Inflammatory macrophage treated with lipopolysaccharide for 4 hours (primary cell): ENCODE measurements at places on chromosomes 6 and 20.

DNA sequence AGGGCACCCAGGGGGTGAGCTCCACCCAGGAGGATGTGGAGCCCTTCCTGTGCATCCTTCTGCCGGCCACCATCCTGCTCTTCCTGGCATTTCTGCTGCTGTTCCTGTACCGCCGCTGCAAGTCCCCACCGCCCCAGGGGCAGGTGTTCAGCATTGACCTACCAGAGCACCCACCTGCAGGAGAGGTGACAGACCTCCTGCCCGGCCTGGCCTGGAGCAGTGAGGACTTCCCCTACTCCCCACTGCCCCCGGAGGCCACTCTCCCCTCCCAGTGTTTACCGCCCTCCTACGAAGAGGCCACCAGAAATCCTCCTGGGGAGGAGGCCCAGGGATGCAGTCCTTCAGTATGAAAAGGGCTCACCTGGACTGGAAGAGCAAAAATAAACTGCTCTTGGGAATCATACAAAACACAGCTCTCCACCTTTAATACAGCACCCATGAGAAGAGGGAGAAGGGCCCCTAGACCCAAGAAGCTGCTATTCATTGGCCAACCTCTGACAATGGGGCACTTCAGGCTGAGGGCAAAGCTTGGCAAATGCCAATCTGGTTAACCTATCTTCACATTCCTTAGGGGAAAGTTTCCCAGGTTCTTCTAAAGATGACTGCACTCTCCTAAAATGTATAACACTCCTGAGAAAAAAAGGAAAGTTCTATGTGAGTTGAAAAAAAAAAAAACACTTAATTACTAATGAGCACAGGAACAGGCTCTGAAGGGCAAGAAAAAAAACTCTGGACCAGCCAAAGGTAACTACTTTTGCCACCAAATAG lies 5.0 kb downstream of the SMIM28 start:
- DNase-seq, result no peak

DNA sequence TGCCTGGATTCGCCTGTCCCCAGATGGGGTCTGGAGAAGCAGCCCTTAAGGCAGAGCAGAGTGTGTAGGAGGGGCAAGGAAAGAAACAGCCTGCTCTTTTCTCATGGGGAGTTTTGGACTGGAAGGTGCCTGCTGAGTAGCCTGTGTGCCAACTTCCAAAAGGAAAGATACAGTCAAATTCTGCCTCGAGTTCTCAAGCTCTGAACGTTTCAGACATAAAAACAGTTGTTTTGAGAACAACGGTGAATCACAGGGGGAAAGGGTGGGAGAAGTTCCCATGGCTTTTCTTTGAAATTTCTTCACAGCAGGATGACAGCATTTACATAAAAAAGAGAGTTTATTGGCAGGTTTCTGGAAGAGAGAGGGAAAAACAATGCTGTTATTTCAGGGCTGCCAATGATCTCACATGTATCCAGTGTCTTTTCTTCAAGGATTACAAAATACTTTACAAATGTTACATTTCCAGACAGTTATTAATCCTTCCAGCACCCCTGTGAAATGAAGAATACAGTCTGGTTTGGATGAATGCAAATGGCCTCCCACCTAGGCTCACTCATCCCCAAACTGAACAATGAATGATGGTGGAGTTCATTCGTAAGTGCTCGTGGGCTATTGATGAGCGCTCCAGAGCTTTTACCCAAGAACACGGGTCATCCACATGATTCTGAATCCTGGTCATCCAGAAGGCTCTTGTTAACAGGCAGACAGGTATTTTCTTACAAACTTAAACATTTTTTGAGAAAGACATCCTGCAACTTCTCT lies 33.8 kb upstream of the ECI2 start:
- peak; percentile 3 for DNase-seq

DNA sequence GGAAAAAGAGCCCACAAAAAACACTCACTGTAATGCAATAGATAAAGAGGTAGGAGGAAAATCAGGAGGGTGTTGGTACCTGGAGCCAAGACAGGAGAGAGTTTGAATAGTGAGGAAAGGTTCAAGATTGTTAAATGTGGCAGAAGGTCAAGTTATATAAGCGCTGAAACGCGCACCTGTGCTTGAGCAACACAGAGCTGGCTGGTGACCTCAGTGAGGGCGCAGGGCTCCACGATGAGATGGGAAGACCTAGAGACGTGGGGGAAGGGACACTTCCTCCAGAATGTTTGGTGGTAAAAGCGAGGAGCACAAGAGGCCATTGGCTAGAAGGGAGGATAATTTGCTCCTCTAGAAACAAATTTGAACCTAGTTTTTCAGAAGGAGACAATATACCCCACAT lies 4.2 kb upstream of the PPP1R14C start:
- DNase-seq, result no peak

DNA sequence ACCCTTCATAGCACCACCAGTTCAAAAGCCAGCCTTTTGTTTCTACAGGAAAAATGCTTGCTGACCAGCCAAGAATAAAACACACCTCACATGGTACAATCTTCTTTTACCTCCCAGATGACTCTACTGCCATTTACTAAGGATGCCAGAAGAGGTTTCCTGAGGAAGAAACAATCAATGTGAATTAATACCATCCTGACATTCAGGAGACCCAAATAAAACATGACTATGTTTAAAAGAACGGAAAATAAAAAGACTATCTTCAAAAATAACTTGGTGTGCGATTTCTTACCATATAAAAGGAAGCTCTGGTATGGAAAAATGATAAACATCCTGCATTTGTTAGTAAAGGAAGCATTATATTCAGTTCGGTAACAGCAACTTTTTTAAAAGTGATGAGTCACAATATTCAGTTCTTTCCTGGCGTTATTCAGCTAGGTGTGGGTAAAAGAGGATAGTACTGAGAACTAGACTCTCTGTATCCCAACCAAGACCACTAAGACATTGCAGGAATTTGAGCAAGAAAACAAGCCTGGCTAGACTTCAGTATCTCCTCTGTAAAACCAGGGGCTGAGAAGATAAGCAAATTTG lies 16.3 kb downstream of the COL21A1 start:
- DNase-seq, result no peak

DNA sequence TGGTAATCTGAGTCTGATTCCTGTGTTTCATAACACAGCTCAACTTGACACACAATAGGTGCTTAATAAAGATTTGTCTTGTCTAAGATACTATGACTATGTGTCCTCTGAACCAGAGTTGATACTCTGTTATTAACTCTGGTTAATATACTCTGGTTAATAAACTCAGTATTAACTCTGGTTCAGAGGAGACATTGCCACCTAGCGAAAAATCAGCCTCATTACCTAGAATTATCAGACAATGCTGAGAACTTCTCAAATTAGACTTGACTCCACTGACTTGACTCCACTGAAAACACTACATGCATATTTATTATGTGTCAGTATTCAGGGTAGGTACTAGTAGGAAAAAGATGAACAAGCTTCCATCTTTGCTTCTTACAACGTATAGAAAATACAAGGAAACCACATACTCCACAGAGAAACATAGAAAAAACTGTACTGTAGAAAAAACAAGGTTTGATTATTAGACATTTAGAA lies 73.9 kb downstream of the AHI1 start:
- DNase-seq, result peak; percentile 61

DNA sequence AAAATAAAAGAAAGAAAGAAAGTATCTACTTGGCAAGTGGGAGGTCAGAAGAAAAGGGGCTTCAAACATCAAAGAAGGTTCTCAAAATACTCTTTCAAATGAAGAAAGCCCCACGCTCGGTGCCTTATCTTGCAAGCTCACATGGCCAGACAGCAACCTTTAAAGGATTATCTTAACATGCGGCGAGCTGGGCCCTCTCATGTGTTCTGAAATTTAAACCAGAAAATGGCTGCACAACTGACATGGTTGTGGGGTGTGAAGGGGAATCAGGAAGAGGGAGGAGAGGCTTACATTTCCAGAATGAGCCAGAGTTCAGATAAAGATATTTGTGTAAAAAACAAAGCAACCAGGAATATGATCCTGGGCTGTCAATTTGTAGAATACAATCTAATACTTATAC lies 363.1 kb downstream of the PRKN start:
- no peak for DNase-seq

- no peak for DNase-seq
Observed at GRCh38 chr20:5626603-5627002, 123.6 kb upstream of the SHLD1 start.

DNA sequence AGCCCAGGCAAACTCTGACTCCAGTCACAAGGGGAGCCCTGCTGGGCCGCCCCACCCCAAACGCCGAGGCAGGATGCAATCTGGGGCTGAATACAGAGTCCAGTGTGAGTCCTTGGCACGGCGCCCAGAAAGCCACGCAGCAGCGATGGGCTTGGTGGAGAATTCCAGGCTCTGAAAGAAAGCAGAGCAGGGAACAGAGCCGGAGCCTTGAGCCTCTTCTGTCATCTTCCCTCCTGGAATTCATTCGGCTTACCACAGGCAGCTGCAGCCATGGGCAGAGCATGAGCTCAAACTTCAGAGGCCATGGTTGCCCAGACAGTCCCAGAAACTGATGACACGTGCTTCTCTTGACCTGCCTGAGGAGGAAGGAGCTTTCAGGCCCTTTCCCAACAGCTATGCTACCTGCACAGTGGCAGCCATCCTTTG lies 441.1 kb upstream of the JARID2 start:
- no peak for DNase-seq

DNA sequence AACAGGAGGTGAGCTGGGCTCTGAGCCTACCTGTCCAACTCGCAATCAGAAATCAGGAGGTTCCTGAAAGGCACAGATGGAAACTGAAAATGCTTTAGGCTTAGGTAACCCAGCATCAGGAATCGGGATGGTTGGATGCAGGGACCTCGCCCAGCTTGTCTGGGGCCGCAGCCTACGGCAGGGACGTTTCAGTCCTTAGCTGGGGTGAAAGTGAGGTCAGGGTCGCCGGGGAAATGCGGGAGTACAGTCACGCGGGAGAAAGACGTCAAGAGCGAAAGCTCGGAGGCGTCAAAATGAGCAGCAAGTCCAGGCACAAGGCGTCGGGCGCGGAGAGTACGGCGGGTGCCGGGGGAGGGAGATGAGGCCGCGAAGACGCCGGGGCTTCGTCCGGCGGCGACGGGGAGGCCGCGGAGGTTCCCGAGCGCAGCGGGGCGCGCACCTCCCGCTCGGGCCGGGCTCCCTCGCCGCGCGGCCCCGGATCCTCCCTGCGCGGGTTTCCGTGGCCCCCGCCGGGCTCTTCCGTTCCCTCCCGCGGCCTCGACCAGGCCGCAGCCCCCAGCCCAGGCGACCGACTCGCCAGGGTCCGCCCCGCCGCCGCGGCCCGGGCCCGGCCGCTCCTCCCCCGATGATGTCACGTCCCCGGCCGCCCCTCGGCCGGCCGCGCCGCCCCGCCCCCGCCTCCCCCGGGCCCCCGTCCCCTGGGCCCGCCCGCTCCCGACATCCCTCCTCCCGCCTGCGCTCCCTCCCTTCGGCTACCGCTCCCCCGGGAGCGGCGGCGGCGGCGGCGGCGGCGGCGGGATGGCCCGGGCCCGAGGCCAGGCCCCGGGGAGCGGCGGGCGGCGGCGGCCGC lies at the start of gene EBF4:
TSS of gene EBF4 (plus strand) at position 745 of the 850 bp plus-strand sequence. CDS start 866 bp downstream, outside the sequence.
- no peak for DNase-seq

DNA sequence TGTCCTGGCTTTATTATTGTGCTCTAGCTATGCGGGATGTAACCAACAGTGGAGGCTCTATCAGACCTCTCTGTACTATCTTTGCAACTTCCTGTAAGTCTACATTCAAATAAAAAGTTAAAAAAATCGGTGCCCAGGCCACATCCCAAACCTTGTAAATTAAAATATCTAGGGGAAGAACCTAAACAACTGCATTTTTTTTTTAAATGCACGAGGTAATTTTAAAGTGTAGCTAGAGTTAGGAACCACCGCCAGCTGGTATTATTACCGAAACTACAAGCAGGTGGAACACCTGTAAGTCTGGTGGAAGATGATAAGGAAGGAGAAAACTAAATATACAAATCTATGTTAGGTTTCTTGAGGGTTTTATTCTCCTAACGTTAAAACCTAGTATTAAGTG lies 34.5 kb upstream of the ID4 start:
- DNase-seq, result no peak

- DNase-seq, result peak; percentile 66
Observed at GRCh38 chr20:38057351-38057972, 23.9 kb downstream of the RPRD1B start.

GRCh38 chr20:57675773-57676172 lies 34.0 kb downstream of the PMEPA1 start:
- DNase-seq, result no peak

GRCh38 chr6:113433335-113433991 lies 423.7 kb upstream of the MARCKS start:
- peak; percentile 80 for DNase-seq

- DNase-seq, result no peak
Observed at GRCh38 chr6:35183935-35184334, 29.8 kb upstream of the SCUBE3 start.

GRCh38 chr6:111793711-111794111 lies 79.5 kb downstream of the FYN start:
- DNase-seq, result no peak

DNA sequence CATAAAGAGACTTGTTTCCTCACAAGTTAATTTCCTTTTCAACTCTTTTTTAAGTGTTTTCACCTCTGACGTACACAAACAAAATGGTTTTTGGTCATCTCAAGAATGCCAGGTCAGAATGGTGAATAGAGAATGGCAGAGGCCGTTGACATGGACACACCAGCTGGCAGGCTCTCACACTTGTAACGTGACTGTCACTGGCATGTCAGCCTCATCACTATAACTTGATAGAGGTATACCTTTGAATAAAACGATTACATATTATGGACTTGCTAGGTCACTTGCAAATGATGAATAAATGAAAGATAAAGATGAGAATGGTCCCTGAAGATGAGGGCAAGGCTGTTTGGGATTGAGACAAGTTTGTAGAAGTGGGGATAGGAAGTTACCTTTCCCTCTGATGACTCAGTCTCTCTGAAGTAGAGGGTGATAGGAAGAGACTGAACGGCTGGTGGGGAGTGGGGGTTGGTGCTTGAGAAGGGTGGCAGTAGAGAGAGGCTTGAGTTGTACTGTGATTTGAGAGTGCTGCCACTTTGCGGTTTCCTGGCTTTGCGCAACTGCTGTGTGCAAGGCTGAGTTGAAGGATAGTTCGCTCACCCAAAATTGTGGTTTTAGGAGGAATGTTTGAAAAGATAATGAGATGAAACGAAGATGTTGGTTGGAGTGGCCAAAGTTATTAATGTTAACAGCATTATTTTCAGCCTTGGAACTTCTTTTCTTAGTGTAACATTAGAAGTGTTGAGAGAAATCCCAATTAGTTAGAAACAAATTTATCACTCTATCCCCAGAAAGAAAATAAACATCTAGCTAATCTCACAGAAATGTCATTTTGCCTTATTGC lies 30.3 kb downstream of the TBPL1 start:
- DNase-seq, result peak; percentile 44

DNA sequence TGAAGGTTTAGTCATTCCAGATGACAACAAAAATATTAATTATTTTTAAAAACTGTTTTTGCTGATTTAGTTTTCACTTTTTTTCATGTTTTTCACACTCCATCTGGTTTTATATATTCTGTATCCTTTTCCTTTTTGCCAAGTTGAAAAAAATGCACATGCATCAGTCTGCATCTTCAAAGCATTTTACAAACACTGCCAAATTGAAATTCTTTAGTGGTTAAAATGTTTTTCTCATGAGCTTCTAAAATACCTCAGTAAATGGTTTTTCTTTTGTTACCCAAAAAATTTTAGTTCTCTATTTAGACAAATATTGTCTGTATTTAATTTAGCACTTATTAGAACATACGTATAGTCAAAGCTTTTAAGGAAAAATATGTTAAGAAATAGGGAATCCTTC lies 386.9 kb upstream of the HSF2 start:
- no peak for DNase-seq
